ENCODE measurements at places on chromosomes 4 and X.
A peak's percentile ranks its signal among the peaks of the same experiment; 100 is the strongest.

DNA sequence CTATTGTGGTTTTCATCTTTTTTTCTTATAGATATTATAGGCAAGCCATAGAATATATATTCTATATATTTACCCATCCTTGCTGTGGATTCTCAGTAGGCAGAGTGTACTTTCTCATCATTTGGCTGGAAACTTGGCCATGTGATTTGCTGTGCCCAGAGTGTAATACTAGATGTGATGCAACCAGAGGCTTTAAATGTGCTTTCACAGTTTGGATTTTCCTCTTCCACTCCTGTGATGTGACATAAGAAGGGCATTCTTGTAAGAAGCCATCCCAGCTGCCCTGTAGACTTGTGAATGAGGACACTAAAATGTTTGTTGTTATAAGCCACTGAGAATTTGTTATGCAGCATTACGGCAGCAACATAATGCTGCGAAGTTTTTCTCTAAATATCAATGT, 10.4 kb upstream of the HPGDS start:
- no peak for DNase-seq

GRCh38 chr4:30948653-30949052, 228.5 kb downstream of the PCDH7 start:
- DNase-seq: no peak

DNA sequence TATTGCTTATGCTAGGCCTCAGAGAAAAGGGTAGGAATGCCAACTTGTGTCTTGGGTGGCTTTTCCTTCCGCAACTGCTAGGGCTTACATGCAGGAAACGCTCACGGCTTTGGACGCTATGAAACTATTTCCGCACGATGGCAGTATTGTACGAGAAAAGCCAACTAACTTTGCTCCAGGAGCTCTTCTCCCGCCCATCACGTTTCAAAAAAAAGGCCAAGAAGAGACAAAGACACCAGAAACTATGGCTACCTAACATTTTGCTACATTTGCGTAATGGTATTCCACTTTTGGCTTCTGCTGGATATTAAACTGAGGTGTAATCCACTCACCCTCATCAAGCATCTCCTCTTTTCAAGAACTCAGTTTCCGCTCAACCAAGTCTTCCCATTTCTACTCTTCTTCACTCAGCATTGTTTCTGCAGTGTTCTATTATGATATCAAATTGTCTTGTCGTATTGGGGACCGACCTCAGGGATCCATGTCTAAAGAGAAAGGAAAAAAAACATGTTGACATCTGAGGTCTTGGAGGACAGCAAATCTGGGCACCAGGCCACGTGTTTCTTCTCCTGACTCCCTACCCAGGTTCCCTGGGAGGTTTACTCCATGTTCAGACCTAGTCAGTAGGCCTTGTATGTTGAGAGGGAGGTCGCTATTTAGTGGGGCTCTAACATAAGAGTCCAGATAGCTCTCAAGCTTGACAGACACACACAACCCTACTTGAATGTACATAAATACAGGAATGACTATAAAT, 239.4 kb upstream of the STK26 start:
- no peak for DNase-seq

DNA sequence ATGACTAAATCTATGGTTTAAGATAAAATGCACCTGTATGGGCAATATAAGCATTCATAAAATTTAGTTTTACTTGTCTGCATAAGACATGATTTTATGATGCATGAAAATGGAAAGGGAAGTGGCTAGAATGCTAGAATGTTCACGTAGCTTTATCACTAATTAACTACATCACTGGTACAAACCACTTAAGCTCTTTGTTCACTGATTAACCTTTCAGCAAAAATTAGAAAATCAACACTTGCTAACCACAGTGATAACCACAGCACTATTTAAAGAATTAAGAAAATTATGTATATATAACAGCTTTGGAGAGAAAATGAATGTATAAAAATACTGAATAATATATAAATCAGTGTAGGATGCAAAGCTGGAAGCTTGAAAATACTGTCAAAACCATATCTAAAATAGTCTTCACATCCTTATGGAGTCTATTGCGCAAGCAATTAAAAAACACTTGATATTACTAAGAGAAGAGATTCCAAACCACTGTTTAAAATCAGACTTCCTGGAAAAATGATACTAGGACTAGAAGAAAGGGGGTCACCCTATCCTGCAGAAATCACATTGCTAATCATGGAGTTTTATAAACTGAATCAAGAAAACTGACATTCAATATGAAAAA, 51.9 kb downstream of the EFHC2 start:
- no peak for DNase-seq

DNA sequence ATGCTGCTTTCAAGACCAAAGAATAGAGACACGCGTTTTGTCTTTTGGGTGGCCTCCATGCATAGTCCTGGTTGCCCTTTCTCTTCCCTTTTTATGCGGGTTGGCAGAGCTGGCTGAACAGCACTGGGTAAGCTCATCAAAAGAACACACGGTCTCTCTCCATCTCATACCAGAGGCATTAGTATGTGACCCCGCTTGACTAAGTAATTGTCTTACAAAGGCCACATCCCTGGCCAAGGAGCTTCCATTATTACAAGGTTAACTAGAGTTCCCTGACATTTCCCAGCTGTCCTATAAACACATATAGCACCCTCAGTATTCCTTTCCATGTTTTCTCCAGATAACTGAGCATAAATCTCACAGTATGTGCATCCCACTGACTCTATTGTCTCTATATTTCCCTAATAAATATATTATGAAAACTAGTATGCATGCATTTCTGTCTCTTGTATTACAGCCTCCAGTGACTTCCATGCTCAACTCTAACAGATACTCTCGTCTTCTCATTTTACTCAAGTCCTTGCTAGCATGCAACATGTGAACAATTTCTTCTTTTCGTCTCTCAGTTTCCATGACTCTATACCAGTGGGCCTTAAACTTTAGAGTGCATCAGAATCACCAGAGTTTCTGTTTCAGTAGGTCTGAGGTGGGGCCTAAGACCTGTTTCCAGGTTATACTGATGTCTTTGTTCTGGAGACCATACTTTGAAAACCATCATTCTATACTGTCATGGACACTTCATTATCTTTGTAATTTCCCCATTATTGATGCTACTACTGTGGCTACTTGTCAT, 247.7 kb upstream of the ARSJ start:
- no peak for DNase-seq

GRCh38 chr4:95363966-95364365, 184.8 kb downstream of the UNC5C start:
- DNase-seq: no peak

DNA sequence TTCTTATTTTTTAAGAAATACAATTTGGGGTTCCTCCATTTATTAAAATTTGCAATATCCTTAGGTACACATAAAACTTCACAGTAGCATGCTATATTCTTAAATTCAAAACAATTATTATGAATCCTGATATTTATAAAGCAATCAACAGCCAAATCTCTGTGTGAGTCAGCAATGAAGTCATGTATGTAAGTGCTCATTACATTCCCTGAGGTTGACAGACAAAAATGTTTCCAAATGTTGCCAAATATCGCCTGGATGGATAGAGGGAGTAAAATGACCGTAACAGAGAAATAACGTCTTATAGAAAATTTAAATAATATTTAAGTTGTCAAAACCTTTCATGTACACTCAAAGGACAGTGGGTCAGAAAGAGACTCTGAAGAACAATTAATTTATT, 220.0 kb downstream of the PCDH18 start:
- no peak for DNase-seq

- DNase-seq: no peak
These were observed 1.7 kb upstream of the STIM2 start for GRCh38 chr4:26858947-26859401.

DNA sequence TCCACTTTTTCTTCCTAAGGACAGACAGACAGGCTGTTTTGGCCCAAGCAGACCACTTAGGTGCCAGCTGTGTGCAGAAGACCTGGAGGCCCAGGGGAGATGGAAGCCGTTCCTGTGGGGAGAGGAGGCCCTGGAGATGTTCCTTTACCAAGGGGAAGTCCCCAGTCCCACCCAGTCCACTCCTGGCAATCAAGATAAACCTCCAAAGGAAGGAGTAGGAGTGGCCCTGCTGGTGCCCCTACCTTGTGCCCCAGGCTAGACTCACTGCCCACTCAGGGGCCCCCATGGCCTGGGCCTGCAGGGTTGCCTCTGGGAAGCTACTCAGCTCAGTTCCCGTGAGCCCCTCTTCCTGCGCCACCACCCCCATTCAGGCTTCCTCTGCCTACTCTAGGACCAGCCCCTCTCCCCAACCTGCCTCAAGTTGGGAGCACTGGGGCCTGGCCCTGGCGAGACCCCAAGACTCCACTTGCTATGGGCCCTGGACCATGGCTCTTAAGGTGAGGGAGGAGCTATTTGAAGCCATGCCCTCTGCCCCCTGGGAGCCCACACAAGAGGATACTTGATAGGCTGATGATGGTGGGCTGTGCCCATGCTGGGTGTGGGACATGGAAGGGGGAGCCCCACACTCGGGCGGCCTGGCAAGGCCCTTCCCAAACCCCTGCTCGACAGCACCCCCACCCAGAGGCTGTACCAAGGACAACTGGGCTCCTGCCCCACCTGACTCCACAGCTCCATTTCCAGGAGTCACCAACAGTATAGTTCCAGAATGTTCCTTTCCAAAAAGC, 24.8 kb upstream of the RNF4 start:
- DNase-seq: no peak

DNA sequence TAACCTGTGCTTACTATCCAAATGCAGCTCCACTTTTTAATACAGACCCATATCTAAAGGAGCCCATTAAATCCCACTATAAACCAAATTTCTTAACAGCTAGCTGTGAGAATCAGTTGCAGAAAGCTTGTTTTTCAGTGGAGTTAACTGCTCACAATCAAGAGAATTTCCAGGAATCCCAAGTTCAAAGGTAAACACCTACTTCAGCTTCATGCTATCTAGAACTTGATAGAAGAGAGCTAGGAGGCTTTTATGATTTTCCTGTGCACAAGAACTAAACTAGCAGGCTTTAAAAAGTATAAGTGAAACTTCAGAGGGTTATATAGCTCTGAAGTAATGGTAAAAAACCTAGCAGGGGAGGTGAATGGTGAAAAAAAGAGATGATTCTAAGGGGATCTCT, 96.2 kb upstream of the PABPC4L start:
- DNase-seq: no peak

GRCh38 chrX:26762253-26762652, 546.3 kb downstream of the MAGEB5 start:
- no peak for DNase-seq

- DNase-seq: no peak
These were observed 74.0 kb upstream of the GC start for GRCh38 chr4:71857713-71858451.

DNA sequence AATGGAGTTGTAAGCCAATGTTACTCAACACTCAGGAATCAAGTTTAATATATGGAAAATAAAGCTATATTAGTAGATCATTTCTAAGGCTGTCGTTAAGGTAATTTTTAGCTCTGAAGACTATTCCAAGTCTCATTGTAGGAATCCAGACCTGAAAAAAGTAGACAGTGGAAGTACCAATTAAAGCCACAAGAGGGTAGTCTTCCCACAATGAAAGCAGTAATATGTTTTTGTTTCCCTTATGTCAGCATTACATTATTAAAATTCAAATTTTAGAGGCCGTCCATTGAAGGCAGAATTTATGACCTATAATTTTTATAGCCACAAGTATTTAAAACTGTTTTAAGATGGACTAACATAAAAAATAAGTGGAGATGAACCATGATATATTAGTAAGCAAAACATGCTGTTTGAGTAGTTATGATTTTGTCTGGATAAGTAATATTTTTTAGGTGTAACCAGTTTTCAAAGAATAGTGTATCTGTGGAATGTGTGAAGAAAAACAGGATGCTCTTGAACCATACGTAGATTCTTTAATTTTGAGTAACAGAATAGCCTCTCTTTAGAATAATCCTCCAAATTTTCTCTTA, 372.6 kb upstream of the TECRL start:
- peak; percentile 2 for DNase-seq

DNA sequence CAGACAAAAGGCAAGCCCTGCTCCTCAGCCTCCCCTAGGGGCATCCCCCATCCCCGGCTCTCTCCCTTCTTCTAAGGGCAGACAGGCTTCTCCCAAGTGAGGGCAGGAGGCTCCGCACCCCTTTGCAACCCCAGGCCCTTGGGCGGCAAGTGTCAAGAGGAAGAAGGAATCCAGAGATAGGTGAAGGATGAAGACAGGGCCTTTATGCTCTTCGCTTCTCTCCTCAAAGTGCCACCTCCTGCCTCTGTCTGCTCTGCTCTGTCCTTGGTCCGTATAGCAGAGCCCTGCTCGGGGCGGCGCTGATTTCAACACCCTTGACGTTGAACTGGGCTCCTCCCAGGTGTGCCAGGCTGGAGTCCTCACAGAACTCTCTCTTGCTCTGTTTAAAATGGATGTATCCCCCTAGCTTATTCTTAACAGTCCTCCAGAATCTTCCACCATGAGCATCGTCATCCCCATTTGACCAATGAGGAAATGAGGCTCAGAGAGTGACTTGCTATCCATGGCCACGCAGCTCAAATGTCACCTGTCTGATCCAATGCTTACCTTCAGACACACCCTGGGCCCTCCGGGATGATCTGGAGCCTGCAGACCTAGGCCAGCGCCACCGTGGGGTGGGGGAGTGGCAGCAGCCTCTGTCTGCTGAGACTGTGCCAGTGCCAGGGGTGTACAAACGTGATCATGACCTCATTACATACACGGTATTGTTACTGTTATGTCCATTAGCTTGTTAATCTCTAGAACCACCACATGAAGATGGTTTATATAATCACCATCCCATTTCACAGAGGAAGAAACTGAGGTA, 99.8 kb downstream of the PHKA2 start:
- no peak for DNase-seq

DNA sequence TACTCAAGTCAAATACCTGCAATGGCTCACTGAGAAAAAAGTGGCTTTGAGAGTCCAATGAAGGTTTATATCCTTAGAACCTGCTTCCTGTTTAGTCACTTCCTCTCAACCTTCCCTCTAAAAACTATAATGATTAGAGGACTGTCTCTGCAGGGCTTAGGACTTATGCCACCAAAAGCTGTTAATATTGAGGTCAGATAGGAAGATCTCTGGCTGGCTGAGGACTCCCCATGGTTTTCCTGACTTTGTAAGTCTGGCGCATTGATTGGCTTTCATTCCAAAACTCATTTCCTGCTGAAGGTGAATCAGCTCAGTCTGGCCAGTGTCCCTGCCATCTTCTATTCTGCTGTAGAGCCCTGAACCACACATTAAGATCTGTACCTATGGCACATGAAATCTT, 140.9 kb upstream of the ANK2 start:
- DNase-seq: no peak

GRCh38 chrX:120244395-120244734, 6.2 kb upstream of the ZBTB33 start:
- DNase-seq: no peak

All from CD4-positive, alpha-beta T cell treated with Interleukin-12 subunit alpha and Interleukin-12 subunit beta, for 1 hour (primary cell).